ENCODE measurements at places on chromosomes 4 and X.

GRCh38 chr4:180203349-180203748 is 2039.9 kb upstream of the TENM3 start:
- no peak for DNase-seq

- DNase-seq, result no peak
Observed at GRCh38 chrX:125101971-125102755, 217.5 kb upstream of the TEX13C start.

GRCh38 chrX:15952212-15952611 is 97.6 kb upstream of the AP1S2 start:
- DNase-seq, result no peak

GRCh38 chr4:24792552-24792951 is 2.8 kb upstream of the SOD3 start:
- no peak for DNase-seq

DNA sequence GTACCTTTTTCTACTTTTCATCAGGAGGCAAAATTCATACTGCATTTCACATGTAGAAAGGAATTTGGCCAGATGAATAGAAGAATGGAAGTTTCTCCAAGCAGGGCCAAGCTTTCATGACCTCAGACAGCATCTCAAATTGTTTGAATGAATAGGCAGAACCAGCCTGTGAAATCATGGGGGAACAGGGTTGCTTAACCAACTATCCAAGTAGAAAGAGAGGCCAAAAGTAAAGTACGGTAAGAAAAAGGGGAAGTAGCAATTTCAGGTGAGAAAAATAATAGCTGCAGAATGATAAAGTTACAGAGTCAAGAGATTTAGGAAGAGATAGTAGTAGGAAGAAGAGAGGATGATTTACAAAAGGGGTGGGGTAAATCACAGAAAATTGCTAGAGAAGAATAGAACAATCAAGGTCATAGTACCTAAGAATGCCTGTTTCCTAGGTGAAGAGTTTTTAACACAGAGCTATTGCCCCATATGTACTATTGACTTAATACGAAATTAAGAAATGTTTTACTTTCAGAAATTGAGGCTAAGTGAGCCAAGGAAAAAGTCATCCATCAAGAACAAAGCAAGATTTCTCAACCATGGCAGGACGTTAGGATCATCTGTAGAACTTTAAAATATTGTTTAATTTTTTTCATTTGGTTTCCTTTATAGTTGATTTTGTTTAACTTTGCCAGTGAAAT is 177.1 kb upstream of the TET2 start:
- DNase-seq, result no peak

DNA sequence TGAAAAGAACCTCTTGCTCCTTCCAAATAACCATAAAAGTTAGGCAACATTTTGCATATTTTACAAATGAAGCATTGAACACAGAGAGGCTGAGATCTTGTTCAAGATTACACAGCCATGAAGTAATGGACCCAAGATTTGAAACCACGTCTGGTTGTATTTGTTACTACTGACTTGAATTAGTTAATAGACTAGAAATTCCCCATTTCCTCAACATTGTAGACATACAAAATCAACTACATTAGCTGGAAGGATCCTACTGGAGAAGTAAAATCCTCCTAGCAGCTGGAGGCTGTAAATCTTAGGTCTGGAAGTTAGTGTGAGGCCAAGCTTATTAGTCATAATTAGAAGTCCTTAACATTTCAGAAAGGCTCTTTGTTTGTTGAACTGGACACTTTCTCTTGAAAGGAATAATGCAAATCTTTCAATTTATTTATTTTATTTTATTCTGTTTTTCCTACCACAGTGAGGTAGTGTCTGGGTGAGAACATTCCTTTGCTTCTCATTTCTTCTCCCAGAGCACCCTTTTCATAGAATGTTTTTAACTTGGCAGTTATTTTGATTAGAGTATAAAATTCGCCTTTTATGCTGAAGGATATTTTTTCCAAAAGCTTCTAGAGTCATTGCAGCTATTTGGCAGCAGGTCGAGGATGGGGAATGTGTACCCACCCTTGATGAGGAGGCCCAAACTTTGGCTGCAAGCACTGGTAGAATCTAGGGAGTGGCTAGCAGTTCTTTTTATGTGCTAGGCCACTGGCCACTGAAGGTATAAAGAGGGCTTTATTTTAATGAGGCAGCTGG is 62.0 kb upstream of the CLNK start:
- no peak for DNase-seq

GRCh38 chr4:103197765-103198110 is 405 bp downstream of the CENPE start:
- no peak for DNase-seq

DNA sequence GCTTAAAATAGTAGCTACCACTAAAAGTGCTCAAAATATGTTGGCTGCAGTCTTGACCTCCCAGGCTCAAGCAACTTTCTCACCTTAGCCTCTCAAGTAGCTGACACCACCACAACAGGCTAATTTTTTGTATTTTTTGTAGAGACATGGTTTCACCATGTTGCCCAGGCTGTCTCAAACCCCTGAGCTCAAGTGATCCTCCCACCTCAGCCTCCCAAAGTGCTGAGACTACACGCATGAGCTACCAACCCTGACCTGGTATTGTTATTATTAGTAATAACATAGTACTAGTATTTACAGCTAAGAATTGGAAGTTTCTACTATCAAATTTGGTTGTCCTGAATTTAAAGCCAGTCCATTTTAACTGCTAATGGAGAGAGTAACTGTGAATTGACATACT is 18.0 kb downstream of the STAP1 start:
- DNase-seq, result no peak

DNA sequence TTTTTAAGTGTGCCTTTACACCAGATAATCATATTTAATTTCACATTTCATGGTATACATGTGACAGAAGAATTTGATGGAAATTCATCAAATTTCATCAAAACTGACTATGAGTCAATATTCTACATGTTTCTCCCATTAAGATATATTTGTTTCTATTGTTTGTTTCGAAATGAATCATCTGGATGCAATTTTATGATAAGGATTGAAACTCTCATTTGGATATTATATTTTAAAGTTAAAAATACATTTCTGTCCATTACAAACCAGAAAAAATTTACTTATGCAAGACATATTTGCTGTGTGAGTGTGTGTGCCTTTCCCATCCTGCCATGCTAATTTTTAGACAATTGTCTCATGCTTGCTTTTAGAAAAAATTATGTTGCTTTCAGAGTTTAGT is 52.2 kb downstream of the SULT1B1 start:
- DNase-seq, result no peak

DNA sequence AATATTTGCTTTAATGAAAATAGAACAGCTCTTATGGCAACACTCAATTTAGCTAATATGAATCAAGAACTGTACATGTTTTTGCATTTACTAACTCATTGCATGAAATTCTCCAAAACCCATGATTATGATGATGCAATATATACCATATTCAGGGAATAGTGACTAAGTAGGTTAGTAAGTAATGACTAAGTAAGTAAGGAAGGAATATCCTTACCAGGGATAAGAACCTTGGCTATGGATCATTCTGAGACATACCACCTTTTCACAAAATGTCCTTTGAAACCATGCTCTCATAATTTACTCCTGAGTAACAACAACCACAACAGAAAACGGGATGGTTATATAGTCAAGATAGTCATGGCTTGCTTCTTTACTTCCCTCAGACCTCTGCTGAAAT is 1513.0 kb downstream of the STIM2 start:
- no peak for DNase-seq

DNA sequence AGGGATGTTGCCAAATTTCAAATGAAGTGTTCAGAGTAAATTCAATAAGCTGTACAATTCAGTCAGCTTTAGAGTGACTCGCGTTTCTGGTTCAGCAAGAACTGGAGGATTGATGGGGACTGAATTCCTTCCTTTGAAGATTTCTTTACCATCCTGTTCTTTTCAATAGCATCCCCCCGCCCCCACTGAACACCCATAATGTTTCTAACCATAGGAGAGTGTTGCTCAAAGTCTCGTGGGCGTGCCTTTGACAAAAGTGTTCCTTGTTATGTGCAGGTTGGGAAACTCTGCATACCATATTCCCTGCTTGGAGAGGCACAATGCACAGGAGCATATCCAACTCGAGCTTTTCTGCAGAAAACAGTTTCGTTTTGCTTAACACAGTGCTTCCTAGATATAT is 323.5 kb upstream of the CASK start:
- DNase-seq, result no peak

GRCh38 chrX:43734444-43734843 is 78.3 kb downstream of the MAOA start:
- DNase-seq, result no peak

GRCh38 chr4:7959078-7959477 is 19.4 kb upstream of the AFAP1 start:
- no peak for DNase-seq

- DNase-seq, result no peak
Observed at GRCh38 chr4:76990288-76991080, 40.9 kb downstream of the SEPTIN11 start.

DNA sequence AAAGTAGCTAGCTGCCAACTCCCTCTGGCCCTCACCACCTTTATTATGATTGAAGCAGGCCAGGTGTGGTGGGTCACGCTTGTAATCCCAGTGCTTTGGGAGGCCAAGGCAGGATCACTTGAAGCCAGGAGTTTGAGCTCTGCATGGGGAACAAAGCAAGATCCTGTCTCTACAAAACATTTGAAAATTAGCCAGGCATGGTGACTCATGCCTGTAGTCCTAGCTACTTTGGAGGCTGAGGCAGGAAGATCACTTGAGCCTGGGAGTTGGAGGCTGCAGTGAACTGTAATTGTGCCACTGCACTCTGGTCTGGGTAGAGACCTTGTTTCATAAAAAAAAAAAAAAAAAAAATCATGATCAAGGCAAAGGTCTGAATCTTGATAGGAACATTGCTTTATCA is 467.0 kb upstream of the DIPK2B start:
- DNase-seq, result no peak

DNA sequence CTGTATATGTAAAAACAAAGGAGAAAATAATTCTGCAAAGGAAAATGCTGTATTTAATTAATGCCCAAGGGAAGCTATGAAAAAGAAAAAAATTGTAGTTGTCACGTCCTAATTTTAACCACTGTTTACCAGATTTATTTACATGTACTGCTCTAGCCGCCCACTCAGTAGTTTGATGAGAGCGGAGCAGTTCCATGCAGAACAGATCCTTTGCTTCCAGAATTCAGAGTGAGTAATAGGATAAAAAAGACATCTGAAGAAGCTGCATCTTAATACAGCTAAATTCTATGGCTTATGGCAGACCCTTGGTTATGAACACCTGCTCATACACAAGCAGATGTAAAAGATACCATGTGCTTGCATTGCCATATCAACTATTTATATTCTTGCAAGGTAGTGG is 287.0 kb downstream of the GASK1B start:
- DNase-seq, result no peak

DNA sequence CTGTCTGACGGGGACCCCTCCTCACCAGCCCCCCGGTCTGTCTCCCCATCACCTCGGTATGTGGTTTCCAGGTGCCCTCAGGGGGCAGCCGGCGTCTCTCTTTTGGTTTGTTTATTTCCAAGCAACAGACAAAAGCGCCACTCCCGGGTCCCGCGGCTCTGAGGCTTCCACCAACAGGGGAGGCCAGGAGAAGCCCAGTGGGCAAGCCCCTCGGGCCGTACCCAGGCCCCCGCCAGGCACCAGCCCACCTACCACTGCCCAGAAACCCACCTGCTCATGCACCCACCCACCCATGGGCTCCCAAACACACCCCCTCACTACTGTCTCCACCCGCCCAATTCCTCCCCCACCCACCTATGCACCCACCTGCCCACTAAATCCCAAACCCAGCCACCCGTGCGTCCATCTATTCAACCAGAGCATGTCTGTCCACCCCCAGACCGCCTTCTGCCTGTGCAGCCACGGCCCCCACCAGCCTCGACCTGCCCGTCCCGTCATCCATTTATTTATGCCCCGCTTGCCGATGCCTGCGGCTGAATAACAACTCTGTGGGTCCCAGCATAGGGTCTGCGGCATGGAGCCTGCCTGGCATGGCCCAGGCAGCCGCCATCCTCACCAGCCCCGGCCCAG is 129.8 kb downstream of the FAM53A start:
- no peak for DNase-seq

- DNase-seq, result no peak
Observed at GRCh38 chrX:138082896-138083295, 517.0 kb downstream of the ZIC3 start.

DNA sequence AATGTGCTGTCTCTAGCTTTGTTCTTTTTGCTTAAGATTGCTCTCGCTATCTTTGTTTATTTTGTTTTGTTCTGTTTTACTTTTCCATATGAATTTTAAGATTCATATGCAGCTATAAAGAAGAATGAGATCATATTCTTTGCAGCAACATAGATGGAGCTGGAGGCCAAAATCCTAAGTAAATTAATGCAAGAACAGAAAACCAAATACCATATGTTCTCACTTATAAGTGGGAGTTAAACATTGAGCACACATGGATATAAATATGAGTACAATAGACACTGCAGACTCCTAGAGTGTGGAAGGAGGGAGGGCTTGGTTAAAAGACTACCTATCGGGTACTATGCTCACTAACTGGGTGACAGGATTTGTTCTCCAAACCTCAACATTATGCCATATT is 237.8 kb downstream of the TRAM1L1 start:
- no peak for DNase-seq

GRCh38 chr4:121783210-121783609 is 17.9 kb upstream of the EXOSC9 start:
- no peak for DNase-seq

- no peak for DNase-seq
Observed at GRCh38 chr4:15438939-15439524, 11.2 kb downstream of the C1QTNF7 start.

DNA sequence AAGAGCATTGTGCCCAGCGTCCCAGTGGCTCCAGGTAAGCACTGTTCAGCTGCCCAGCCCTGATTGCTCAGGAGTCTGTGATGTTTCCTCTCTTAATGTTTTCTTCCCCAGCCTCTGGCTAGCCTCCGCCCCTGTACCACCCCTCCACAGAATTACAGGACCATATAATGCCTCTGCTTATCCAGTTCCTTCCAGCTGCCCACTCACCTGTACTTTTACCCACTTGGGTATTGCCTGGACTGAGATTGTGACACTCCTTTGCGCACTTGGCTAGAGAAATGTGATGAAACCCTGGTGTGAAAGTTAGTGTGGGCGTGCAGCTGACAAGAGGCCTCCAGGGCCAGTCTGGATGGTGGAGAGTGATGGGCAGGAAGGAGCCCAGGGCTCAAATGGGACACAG is at the start of gene AWAT2:
Gene AWAT2 (minus strand): TSS at position 14 of the 400 bp plus-strand sequence. CDS start 6 bp downstream, at position 8.
- DNase-seq, result no peak

DNA sequence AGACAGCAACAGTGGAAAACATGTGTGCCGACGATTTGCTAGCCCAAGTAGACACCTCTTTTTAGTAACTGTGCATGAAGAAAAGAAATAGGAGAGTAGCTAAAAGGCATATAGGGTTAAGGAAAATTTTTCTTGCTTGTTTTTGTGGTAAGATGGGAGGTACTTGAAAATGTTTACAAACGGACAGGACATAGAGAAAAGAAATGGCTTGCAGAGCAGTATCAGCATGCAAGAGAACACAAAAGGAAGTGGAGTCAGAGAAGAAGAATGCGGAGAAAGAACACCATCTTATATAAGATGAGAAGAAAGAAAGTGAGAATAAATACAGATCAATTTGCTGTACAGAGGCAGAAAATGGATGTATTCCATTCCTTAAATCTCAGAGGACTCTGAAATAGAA is 263.7 kb upstream of the ETNPPL start:
- DNase-seq, result no peak
